Vagina (tissue), 2 donors: ENCODE measurements at places on chromosomes 7 and 10. TPM values are rescaled to one million over a fixed set of nuclear protein-coding genes. Genes with fewer than 3 reads are reported as not detected.

DNA sequence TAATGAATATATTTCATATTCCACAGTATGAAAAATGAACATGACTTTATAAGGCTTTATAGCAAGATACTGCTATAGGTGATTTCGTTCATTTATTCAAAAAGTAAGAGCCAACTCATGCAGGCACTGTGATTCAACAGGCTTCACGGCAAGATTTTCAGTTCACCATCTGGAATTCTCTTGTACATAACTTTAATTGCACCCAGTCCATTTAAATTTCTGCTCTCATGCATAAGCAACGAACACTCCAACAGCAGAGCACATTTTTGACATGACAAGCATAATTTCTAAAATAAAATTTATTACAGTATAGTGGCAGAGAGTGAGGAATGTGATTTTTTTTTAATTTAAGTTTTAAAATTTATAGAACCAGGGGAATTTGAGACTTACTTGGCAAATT is 436.1 kb downstream of the PHTF2 start:
- no peak for DNase-seq

DNA sequence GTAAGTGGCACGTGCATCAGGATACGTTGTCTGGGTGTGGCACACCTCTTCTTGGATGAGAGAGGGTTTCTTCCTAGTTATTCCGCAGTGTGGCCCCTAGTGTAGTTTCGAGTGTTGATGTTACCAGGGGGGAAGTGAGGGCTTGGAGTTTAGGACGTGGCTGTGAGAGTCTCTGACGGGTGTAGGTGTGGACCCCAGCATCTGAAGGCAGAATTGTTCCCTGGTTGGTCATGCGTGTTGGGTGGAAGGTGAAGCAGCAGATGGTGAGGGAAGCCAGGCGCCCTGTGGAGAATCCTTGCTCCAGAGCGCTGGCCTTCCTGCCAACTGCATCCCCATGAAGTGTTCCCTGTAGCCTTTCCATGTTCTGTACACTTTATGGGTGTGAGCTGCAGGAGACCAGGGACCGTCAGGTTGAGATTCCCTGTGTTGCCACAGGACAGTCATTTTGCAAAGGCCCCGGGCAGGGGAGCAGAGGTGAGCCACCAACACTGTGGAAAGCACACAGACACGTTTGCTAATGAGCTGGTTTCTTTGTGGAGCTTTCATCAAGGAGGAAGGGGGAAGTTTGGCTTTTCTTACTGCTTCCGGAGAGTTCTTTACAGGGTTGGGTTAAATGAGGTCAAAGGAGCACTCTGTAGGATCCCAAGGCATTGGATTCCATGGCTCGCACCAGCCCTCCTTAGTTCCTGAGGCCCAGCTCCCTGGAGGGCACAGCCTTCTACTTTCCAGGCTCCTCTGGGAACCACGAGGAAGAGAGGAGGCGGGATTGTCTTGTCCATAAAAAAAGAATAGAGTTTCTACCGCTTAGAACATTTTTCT is 32.0 kb downstream of the TSPAN14 start:
- no peak for DNase-seq

DNA sequence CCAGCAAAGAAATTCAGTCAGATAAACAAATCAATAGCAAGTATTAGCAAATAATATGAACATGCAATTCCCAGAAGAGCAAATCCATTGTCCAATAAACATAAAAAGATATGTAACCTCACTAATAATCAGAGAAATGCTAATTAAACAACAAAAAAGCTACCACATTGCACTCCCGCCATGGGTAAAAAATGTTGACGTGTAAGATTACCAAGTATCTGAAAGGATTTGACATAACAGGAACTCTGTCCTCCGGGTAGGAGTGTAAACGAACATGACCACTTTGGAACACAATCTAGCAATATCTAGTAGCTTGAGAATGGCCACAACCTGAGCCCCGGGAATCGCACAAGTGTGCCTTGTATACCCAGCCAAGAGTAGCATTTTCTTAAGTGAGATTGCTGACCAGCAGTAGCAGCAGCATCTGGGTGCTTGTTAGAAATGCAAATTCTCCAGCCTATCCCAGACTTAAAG is 31.6 kb downstream of the DYDC1 start:
- no peak for DNase-seq

DNA sequence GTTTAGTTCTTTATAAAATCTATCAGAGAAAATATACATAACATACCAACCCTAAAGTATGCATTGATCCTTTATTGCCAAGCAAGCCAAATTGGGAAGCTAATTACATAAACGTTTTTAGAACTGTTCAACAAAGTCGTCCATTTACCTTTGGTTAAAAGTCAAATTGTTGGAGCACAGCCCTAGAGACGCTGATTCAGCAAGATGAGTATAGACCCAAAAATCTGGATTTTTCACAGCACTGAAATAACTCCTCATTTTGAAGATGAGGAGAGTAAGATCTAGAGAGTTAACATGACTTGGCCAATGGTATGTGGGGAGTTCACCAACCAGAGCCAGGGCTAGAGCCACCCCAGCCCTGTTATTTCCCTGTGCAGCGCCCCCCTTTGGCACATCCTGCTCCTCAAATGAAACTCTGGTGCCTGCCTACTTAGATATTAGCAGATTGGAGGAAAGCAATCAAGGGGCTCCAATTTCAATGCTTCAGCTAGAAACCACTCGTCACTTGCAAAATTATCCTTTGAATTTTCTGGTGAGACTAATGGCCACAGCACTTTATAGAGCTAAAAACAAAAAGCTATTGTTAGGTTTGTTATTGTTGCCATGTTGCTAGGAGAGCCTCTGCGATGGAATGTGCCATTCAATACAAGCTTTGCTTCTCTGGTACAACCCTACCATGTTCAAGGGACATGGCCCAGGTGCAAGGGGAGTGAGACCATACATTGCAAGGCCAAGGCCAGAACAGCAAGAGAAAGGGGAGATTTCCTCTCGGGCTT is 132.6 kb upstream of the ZEB1 start:
- no peak for DNase-seq

DNA sequence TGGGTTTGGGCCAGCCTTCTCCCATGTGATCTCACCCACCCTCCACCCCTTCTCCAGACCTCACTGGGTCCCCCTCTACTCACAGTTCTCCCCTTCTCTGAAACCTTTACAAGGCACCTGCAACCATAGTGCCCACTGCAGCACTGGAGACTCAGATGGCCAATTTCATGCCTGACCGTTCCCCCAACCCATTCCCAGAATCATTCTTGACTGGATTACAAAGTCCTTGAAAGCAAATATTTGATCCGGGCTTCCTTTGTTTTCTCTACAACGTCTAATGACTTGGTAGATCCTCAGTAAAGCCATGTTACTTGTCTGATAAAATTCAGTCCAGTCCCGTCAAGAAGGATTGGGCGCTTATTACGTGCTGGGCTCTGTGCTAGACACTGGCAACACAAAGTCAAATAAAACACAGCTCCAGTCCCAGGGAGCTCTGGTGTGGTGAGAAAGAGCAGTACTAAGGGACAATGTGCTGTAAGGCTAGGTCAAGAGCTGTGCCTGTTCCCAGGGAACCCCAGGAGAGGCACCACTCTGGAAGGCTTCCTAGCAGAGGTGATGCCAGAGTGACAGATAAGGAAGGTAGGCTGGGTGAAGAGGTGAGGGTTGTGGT is 36.5 kb downstream of the SH3PXD2A start:
- DNase-seq: no peak

DNA sequence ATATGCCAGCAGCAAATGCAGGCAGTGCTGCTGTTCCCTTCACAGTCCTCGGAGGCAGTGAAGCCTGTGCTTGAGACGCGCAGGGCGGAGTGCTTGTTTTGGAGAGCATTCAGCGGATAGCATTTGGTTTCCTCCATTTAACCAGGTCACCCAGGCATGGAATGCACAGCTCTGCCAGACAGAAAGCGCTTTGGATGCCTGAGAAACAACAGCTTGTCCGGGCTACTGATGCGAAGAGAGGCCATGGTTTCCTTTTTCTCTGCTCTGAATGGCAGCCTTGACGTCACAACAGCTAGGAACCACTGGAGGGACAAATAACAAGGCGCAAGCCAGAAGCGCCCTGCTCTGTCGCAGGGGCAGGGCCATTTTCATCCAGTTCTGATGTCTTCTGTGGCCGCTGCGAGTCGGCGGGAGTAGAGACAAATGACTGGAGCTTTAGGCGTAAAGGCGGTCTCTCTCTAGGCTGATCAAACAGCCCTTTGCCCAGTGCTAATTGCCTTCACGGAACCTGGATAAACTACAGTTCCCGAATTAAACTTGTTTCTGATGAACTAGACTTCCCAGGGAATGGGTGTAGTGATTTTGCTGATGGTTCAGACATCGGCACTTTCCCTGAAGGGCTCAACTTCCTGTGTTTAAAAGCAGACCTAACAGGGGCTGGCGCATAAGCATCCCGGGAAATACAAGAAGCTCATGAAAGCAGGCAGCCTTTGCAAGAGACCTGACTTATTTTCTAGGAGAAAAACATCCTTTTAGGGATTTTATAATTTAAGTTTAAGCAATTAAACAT is 187.6 kb upstream of the KLF14 start:
- DNase-seq: peak; percentile 89

DNA sequence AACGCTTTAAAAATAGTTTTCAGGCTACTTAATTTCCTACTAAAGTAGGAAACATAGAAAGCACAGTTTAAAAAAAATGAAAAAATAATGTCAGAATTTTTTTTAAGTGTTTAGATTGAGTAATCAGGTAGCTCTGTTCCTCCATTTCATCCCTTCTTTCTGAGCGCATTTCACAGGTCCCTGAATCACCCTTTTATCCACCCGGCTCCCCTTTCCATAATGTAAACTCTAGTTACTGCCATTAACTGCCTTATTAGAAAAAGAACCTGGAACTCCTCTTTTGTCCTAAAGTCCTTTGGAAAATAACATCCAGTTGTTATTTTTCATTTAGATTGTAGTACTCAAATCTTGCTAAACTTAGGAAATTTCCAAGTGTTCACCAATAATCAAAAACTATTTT is 5.8 kb downstream of the KCND2 start:
- DNase-seq: no peak

GRCh38 chr10:125808047-125808446 is 15.0 kb downstream of the UROS start:
- DNase-seq: no peak

DNA sequence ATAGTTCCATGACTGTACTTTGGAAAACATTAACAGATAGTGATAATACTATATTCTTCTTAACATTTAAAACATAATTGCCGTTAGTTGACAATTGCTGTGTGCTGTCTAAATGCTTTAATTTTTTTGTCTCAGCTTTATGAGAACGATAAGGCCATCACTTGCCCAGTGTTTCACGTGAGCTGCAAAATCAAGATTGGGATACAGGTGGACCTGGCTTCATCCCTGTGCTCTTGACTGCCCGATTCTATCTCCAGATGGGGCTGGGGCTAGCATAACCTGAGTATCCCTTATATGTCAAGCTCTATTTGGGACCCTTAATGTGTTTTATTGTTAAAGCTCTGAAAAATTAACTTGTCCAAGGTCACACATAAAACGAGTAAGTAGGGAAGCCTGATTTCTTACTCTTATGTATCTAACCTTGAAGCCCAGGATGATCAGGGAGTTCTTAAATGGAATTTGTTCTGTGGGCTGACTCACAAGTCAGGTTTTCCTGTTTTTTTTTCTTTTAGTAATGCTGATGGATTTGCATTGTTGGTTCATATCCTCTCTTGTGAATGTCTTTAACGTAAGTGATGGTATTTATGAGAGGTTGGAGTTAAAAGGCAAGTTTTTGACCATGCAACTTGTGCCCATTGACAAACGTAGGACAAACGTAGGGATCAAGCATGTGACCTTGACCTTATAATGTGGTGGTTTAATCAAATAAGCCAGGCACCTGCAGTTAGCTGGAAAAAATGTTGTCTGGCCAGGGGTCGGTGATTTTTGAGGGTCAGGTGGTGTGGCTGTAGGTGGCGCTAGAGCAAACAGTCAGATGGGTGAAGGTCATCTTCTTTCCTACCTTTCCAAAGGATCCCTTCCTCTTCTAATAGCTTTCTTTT is 3.6 kb downstream of the PRKAR2B start:
- no peak for DNase-seq

DNA sequence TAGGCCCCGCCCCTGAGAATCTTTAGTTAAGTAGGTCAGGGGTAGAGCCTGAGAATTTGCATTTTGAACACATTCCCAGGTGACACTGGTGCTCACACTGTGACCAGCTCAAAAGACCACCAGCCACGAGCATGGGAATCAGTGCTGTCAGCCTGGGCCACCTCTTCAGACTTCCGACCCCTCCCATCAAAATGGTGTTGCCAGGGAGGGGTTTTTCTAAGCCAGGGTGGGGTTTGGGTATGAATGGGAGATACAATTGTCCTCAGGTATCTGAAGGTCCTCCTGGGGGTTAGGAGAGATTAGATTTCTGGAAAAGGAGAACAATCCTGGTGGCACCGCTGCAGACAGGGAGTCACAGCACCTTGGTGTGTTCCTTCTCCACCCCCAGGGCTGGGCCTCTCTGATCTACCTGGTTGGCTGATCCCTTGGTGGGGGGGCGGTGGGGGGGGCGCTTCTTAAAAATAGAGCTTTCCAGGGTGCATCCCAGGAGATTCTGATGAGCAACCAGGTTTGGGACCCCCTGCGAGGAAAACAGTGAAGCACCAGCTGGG is 111.5 kb upstream of the ANLN start:
- peak; percentile 81 for DNase-seq

- DNase-seq: no peak
Observed at GRCh38 chr10:18523025-18523424, 128.4 kb downstream of the NSUN6 start.

DNA sequence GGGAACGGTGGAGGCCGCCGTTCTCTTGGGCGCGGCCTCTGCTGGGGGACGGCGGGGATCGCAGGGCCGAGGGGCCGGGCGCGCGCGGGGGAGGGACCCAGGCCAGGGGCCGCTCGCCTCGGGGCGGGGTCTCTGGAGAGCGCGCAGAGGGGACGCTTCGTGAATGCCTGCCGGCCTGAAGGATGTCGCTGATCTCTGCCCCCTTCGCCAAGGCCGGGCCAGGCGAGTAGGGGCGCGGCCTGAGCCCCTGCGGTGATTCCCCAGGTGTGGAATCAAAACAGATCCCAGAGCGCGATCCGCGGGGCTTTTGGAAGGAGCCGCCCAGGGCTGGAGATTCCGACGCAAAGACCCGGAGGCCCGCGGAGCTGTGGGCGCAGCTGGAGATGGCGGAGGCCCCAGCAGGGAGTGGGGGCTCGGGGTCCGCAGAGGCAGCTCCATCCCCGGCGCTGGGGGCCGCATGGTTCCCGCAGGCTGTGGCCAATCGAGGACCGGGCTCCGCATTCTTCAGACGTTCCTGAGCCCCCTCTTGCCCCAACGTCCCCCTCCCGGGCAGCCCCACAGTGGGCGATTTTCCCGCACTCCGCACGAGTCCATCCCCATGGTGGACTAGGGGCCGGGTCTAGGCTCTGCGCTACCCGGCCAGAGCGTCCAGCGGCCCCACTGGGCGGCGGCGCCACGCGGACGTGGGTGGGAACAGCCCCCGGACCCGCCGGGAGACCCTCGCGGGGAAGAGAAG is 166.0 kb downstream of the ACTR3B start:
- no peak for DNase-seq

The TMEM236 gene
- total RNA-seq: not detected

The GDF2 gene
- total RNA-seq: not detected

The NUTM2A gene
- 0.98 TPM for total RNA-seq

The PPP1R9A gene
- total RNA-seq: 1.5 TPM

The CXCL12 gene
- 112 TPM for total RNA-seq

The PLCE1 gene
- 13.0 TPM for total RNA-seq

The RPA3 gene
- total RNA-seq: 12.3 TPM

The POP7 gene
- total RNA-seq: 44.0 TPM
